Stimulated activated CD8-positive, alpha-beta memory T cell treated with anti-CD3 and anti-CD28 coated beads, Interleukin-4, amount 100 ng/mL, for 1 hour (primary cell): ENCODE measurements at places on chromosomes 6 and 20.
A peak's percentile ranks its signal among the peaks of the same experiment; 100 is the strongest.

GRCh38 chr6:45148278-45148677, 179.9 kb upstream of the RUNX2 start:
- DNase-seq: no peak

- peak; percentile 27 for DNase-seq
These were observed 108.3 kb upstream of the PHACTR3 start for GRCh38 chr20:59495894-59496510.

DNA sequence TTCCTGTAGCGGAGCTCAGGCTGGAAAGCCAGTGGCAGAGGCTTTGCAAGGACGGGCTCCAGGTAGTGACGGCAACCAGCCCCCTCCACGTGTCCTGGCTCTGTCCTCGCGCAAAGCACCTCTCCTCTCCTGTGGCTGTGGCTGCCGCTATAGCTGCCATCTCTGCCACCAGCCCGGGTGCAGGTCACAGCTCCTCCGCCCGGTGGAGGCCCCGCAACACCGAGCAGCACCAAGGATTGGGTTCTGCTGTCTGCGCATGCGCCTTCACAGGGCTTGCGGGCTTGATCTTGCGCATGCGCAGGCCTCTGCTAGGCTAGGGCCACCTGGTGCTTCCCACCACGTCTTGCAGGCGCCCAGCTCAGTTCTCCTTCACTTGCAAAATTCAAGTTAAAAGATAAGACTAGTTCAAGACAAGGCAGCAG, 625.4 kb downstream of the QKI start:
- DNase-seq: no peak

GRCh38 chr6:7846966-7847818, 63.4 kb downstream of the TXNDC5 start:
- DNase-seq: no peak

- no peak for DNase-seq
These were observed 3.8 kb upstream of the NPEPL1 start for GRCh38 chr20:58688840-58689239.

GRCh38 chr6:24480705-24481104, 8.7 kb downstream of the GPLD1 start:
- no peak for DNase-seq

DNA sequence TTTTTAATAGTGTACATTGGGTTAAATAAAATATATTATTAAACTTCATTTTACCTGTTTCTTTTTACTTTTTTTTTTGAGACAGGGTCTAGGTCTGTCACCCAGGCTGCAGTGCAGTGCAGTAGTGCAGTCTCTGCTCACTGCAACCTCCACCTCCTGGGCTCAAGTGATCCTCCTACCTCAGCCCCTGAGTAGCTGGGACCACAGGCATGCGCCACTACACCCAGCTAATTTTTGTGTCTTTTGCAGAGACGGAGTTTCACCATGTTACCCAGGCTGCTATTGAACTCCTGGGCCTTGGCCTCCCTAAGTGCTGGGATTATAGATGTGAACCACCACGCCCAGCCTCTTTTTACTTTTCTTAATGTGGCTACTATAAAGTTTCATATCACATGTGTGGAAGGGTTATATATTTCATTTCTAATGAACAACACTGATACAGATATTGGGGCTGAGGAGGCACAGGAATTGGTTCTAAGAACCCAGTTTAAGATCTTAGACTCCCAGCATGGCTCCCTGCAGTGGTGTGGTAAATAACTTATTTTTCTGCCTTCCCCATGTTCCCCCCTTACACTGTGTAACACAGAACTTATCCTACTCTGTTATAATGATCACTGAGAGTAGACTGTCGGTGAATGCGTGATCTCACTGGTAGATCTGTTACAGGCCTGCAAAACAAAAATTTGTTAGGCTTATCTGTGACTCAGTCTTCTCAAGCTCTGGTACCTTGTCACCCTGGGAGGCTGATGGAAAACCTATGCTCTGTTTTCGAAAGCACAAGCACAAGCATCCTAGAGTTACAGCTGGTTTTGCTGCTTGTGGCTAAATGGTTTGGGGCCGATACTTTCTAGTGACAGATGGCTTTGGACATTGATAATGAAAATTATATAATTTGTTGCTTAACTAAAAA, 5.8 kb upstream of the ATXN1 start:
- no peak for DNase-seq

DNA sequence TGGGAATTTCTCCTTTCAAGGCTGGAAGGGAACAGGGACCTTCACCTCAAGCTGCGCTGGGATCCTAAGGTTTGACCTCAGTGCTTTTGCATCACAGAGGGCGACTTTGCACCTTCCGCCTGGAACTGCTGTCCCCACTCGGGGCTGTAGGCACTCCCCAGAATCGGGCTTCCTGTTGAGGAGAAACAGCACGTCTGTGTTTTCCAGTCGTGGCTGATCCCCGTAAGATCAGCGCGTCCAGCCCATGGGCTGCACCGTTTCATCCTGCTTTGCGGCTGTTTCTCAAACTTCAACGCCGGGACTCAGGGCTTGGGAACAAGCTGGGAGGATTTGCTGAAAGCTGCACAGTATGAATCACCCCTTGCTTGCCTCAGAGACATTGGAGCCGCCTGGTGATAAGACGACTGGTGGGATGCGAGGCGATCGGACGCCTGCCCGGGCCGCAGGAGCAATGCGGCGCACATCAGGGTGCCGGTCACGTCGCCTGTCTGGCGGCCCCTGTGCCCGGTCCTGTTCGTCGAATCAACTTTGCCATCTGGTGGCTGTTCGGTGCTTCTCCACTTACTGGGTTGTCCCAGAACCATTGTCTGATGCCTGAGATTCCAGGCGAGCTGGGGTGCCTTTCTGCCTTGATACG, 53.6 kb upstream of the FRMD1 start:
- DNase-seq: no peak

DNA sequence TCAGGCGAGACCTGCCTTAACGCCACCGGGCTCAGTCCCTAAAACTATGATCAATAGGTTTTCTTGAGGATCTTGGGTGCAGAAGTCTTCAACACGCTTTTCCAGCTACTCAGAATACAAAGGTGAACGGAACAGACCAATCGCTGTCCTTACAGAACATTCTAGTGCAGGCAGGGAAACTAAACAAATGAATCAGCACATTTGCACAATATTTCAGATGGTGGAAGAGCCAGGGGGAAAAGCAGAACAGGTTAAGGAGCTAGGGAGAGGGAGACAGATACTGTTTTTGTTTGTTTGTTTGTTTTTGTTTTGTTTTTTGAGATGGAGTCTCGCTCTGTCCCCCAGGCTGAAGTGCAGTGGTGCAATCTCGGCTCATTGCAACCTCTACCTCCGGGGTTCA, 271.1 kb downstream of the TFAP2C start:
- no peak for DNase-seq

DNA sequence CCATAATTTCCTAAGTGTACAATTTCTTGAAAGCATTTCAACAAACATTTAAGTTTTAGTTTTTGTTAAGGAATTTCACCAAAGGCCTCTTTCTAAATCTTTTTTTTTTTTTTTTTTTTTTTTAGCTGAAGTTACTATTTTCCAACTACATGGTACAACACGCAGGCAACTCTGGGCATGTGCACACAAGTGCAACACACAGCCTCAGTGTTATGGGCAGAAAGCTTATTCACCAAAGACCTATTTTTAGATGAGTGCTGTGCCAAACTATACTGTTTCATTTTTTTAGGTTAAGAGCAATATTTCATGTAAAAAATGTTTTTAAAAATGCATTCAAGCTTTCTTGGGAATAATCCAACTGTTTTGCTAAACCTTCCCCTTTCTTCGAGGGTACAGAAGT, 42.0 kb upstream of the MAP3K4 start:
- no peak for DNase-seq

GRCh38 chr6:136723780-136724179, 68.5 kb downstream of the MAP3K5 start:
- DNase-seq: no peak

DNA sequence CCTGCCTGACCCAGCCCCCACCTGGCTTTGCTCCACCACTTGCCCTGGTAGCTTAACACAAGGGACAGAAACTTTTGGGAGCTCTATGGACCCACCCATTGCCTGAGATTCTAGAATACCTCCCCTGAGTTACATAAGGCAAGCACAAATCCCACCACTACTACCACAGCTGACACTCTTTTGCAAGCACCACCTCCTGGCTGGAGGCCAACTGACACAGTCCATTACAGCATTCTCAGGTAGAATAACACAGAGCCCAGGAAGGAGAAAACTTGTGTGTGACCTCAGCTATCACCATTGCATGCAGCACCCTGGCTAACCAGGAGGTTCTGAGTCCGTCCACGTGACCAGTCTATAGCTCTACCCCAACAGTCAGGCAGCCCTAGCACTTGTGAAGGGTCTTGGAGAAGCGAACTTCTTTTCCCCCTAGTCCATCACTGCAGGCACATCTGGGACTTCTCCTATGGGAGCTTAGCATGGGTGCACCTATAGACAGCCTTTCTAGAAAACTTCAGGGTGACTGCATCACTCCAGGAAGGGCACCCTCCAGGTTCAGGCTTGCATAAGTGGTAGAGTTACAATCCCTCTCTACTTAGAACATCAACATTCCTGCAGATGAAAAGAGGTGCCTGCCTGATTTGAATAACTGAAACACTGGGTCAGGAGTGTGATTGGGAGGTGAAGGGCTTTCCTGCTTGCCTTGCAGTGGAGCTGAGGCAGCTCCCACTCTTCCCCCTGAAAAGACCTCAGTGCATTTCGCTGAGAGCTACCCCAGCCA, 30.1 kb downstream of the CITED2 start:
- DNase-seq: no peak

DNA sequence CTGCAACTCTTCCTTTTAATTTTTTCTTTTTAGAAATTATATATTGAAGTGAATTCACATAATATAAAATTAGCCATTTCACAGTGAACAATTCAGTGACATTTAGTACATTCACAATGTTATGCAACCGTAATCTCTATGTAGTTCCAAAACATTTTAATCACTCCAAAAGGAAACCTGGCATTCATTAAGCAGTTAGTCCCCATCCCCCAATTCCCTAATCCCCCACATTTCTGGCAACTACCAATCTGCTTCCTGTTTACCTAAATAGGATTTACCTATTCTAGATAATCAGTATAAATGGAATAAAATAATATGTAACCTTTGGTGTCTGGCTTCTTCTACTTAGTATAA, 8.5 kb upstream of the DDX27 start:
- no peak for DNase-seq

DNA sequence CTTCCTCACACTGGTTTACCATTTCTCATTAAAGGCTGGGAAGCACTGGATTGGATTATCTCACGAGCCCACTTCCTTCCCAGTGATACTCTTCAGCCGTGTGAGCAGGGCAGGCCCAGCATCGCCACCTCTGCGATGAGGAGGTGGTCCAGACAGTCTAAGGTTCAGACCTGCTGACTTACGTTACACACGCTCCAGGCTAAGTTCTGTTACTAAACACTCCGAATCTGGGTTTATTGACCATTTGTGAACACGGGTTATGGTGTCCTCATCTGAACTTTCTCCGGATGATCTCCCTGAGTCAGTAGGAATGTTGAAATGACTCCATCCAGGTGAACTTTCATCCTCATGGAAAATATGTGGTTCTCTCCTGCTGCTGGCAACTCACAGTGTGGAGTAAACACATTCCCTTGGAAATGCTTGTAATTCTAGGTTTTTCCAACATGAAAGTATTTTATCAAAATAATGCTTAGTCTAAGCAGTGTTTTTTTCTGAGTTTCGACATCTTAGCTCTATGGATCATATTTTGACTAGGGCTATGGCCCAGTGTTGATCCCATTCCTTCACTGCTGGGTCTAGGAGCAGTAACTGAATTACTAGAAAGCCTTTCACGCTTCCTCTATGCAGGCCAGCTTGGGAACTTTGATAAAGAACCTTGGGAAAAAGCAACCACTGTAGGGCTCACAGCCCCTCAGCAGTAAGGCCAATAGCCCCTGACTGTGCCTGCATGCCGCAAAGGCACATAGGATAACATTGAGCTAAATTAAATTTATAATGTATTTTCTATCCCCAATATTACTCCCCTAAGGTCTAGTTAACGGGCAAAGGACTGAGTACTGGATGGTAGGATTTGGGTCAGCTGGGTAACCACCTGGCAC, 37.7 kb upstream of the PXDC1 start:
- no peak for DNase-seq

DNA sequence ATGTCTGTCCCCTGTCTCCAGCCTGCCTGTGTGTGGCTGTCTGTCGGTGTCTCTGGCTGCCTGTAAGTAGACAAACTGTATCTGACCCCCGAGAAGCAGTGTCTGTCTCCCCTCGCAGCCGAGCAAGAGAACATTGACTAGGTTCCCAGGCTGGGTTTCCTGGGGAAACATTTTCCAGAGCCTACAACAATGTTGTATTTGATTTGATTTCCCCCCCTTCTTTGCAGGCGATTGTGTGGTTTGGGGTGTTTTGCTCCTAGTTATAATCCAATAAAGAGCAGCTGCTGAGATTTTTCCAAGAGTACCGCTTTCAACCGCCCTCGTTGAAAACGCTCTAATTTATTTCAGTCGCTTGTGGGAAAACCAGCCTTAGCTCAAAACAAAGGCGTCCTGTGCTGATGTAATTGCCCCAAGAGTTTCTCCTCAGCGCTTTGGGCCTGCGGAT, 92.6 kb downstream of the CDC5L start:
- DNase-seq: no peak

DNA sequence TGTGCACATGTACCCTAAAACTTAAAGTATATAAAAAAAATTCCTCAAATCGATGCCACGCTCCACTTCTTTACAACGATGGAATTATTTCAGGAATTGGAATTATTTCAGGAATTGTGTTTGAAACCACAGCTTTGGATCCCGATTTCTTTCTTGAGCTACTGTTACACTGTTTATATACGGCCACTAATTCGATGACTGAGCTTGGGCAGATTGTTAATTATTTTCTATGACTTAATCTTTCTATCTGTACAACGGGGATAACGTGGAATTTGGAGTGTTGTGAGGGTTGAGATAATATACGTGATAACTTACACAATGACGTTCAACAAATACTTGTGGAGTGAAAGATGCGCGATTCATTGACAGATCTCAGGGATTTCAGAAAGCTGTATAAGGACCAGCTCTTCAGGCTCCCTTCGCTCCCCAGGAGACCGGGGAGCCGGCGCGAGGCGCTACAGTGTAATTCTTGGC, 171.3 kb downstream of the SLC16A10 start:
- no peak for DNase-seq

DNA sequence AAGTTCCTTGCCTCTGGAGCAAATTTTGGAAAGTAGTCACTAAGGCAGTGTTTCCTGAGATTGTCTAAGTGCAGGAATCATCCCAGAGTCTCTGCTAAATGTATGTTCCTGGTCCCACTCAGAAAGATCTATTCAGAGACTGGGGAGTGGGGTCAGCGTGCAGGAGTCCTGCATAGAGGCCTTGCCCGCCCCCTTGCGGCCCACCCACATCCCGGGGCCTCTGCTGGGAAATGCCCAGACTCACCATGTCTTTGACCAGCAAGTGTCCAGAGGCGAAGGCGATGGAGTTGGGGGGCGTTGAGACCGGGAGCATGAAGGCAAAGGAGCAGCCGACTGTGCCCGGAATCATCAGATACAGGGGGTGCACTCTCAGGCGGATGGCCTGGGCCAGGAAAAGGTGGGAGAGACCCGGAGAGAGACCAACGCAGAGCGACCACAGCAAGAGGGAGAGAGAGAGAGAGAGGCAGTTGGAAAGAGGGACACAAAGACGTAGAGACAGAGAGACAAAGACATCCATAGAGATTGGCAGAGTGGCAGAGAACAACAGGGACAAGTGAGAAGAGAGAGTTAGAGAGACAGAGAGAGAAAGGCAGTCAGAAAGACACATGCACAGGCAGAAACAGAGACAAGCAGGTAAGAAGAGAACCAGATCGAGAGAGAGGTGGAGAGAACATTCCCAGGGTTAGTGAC, 12.9 kb upstream of the OCSTAMP start:
- DNase-seq: no peak

- DNase-seq: no peak
These were observed 70.8 kb downstream of the PYGB start for GRCh38 chr20:25318471-25319240.
